ENCODE measurements at places on chromosomes 4 and X. TPM values are rescaled to one million over a fixed set of nuclear protein-coding genes. Genes with fewer than 3 reads are reported as not detected.

- DNase-seq = no peak
These were observed 93.1 kb downstream of the STK32B start for GRCh38 chr4:5144384-5144783.

DCUN1D4 gene
- total RNA-seq = 43.5 TPM

ASMT gene
- total RNA-seq = not detected

DNA sequence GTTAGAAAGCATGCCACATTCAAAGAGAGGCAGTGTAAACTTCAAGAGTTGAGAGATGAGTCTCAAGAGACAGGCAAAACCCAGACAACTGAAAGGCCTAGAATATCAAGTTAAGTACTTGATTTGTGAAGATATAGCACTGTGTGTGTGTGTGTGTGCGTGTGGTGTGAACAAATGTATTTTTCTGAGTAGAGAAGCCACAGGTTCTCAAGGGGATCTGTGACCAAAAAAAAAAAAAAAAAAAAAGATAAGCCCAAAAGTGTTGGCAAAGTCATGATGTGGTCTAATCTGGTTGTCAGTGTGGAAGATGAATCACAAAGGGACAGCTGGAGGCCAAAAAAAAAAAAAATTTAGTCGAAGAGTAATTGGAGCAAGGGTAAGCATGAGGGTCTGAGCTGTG lies 3.9 kb downstream of the RIPPLY1 start:
- DNase-seq = no peak

All from mammary epithelial cell (primary cell).